DMS79 (cell line): ENCODE measurements at places on chromosomes 12 and 14.

GRCh38 chr14:50520947-50521815 lies 11.2 kb downstream of the MAP4K5 start:
- DNase-seq: no peak

DNA sequence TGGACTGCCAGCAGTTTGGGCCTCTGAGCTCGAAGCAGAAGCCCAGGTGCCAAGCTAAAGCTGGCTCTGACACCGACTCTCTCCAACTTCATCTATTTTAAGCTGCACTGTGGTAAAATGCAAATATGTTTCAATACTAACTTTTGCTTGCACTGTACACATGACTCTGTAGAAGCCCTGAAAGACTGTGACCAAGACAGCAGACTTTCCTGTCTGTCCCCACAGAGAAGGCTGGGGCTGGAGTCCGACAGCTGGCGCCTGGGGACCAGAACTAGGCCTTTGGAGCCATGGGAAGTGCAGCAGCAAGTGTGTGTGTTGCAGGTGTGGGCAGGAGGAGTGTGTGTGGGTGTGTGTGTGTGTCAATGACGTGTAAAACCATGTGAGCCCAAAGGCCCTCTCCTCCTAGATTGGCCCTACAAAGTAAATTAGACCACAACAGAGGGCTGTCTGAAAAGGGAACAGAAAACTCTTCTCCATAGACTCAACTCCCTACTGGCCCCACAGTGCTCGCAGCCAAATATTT lies 16.4 kb upstream of the RAB35 start:
- DNase-seq: no peak

DNA sequence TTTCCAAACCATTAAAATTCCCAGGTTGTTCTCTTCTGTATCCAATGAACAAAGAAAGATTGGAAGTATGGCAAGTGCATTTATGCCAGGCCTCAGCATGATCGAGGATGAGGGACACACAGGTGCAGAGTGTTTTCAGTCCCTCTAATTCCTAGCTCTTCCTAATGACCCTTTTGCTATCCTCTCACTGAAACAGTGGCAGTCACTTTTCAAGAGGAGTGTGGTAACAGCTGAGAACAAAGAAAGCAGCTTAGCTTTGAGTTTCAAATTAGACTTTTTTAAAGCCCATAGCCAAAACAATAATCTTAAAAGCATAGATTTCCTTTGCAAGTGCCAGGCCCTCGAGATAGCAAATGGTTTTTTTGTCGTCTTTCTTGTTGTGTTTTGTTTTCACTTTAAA lies 110.8 kb downstream of the KCNH5 start:
- DNase-seq: no peak

GRCh38 chr12:49662998-49663843 lies 39.9 kb downstream of the PRPF40B start:
- DNase-seq: no peak

DNA sequence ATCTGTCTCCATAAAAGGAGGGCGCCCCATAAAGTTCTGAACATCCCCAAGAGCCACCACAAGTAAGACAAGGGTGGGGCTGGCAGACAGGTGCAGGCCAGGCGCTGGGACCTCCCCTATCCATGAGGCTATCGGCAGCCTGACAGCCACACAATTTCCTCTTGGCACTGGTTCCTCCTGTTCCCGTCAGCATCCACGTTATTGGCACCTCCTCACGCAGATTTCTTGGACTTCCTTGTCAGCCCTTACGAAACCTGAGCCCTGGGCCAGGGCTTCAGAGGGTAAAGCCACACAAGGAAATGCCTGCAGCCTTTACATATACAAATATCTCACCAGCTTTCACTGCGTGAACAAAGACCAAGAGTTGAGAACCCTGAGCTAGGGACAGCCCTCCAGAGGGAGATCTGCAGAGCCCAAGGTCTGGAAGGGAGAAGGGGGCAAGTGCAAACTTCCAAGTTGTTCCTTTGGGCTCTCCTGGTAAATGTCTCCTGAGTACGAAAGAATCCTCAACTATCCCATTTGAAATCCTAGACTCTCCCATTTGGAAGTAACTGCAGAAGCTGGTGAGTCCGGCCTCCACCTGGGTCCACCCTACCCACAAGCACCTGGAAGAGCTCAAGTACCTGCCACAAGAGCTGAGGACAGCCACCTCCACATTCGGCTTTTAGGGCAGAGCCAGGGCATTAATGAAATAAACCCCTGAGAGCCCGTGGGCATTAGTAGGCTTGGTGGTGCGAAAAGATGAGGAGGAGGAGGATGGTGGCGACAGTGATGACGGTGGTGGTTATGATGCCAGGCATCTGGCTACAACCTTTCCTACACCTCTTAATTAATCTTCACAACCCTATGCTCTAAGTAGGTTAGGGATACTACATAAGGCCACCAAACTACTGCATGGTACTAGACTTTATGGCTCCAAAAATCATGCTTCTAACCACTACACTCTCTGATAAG lies 5.5 kb upstream of the TC2N start:
- DNase-seq: peak; percentile 77

DNA sequence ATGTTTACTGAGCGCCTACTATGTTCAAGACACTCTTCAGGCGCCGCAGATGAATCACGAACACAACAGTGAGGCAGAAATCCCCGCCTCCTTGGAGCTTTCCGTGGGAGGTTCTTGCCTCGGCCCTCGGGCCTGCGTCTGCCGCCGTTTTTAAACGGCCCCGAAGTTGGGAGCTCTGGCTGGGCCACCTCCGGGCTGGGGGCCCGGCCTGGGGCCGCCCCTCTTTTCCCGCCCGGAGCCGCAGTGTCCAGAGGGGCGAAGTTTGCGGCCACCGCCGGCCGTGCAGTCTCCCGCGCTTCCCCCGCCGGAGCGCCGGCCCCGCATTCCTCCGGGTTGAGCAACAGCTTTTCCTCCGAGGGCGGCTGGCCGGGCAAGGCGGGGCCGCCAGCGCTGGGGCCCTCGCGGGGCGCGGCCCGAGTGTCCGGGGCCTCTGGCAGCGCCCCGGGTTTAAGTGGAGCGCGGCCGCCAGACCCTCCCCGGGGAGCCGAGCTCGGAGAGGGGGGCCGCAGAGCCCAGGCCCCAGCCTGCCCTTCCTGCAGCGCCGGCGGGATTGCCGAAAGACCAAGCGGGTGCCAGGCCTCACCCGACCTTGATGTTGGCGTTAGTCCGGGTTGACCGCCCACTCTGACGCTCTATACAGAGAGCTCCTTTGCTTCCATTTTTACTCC lies 18.7 kb upstream of the CTDSP2 start:
- DNase-seq: no peak

DNA sequence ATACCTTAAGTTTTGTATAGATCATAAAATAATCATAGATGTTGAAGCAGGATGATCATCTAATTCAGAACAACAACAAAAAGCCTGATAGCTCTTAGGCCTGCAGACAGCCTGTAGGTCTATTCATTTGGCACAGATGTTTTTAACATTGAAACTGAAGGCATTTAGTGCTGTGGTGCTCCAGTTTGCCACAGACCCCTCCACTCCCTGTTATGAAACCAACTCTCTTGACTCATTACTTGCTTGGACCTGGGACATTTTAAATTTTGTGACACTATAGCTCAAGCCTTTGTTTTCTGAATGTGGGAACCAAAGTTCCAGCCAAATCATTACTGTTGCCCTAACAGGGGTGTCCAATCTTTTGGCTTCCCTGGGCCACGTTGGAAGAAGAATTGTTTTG lies 9.1 kb downstream of the PRKCH start:
- no peak for DNase-seq

- no peak for DNase-seq
Observed at GRCh38 chr12:12557733-12558132, 4.9 kb downstream of the DUSP16 start.

- no peak for DNase-seq
Observed at GRCh38 chr12:127957001-127957660, 309.8 kb upstream of the TMEM132C start.

DNA sequence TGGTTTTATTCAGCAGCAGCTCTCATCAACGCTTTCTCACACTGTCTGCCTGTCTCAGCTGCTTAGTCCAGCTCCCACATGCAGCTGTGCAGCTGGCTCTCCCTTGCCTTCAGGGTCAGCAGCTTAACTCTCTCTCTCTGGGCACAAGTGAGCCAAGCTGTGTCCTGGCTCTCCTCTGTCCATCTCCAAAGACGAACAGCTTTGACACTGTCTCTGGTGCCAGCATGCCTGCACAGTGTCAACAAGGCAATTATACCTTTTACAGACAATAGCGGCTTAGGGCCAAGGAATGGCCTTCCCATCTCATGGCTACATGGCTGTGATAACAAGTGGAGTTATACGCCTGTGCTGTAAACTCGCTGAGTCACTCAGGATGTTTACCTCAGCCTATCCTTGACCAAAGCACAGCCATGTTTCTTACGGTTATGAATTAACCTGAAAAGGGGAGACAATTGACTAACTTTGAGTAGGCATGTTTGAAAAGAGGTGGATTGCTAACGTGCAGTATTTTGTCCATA lies 38.4 kb upstream of the MANSC4 start:
- DNase-seq: no peak

DNA sequence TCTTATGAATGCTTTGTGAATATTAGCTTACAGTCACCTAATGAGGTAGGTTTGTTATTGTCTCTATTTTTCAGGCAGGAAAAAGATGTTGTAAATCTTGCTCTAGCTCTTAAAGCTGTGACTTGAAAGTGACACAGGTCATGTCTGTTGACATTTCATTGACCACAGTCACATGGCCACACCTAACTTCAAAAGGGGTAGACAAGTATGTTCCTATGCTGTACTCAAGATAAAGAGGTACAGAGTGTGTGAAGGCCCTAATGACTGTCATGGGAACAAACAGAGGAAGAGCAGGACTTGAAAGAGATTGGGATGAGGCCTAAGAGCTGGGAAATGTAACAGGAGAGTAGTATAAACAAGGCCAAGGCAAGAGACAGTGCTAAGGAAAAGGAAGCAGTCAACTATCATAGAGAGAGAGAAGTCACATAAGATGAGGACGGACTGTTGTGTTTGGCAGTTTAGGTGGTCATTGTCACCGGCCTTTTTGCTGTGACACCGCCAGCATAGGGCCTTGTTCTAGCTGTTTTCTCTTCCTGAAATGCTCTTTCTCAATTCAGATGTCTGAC lies 181.0 kb downstream of the CFAP54 start:
- no peak for DNase-seq
